ENCODE measurements at places on chromosomes 4 and X.

- no peak for DNase-seq
These were observed 401 bp upstream of the EDNRA start for GRCh38 chr4:147480502-147480890.

- DNase-seq: no peak
These were observed 83.2 kb upstream of the TBC1D9 start for GRCh38 chr4:140839406-140839805.

GRCh38 chrX:109533631-109534030 lies 3.0 kb upstream of the NXT2 start:
- DNase-seq: no peak

- no peak for DNase-seq
These were observed 248.6 kb upstream of the VEGFC start for GRCh38 chr4:177041356-177041755.

DNA sequence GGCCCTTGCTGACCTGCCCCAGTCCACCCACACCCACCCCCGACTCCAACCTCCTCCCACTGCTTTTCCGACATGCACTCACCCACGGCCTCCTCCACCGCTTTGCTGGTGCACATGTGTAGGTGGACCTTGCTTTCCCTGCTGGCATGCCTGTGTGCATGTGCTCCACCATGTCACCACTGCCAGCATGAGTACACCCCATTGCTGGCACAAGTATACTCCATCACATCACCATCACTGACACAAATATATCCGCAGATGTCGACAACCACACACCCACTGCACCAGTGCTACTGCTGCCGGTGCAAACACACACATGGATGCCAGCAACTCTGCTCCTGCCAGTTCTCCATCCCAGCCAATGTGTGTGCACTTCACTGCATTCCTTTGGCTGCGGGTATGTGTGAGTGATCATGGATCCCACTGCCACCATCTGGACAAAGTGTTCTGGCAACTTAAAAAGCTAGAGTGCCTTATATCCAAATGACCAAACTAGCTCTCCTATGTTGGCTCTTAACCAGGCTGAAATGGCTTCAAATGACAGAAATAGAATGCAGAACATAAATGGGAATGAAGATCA lies 1072.3 kb downstream of the RAPGEF2 start:
- DNase-seq: no peak

- no peak for DNase-seq
These were observed 507.9 kb downstream of the TECRL start for GRCh38 chr4:63901304-63901703.

- no peak for DNase-seq
These were observed 33.4 kb upstream of the FAM47B start for GRCh38 chrX:34909151-34909550.

DNA sequence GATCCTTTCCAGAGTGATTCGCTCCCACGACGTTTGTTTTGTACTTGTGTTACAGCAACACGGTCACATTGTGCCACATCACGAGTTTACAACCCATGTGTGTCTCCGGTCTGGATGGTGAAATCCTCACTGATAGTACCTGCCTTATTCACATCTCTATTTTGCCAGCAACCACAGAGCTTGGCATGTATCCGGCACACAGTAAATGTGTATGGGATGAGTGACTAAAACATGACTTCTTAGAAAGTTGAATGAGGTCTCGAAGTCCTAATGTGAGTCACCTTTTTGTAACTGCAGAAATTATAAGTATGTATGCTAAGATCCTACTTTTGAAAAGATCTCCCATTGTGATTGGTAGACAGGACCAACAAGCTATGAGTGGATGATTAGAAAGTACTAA lies 7.5 kb downstream of the STOX2 start:
- no peak for DNase-seq

DNA sequence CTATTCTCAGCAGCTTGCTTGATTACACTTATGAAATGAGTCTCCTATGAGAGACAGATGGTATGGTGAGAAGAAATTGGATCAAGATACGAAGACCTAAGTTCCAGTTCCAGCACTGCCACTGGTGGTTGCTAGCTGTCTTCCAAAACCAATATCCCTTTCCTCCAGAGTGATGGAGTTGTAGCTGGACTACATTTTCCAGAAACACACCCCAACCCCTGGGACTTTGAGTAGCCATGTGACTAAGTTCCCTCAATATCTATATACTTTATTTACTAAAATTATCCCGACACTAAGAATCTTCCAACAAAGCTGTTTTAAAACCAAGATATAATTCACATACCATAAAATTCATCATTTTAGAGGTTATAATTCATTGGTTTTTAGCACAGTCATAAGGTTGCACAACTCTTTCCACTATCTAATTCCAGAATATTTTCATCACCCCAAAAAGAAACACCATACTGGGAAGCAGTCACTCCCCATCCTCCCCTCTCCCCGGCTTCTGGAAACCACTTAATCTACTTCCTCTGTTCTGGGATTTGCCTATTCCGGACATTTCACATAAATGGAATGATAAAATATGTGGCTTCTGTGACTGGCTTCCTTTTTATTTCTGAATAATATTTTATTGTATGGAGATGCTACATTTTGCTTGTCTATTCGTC lies 118.0 kb downstream of the MANBA start:
- DNase-seq: no peak

DNA sequence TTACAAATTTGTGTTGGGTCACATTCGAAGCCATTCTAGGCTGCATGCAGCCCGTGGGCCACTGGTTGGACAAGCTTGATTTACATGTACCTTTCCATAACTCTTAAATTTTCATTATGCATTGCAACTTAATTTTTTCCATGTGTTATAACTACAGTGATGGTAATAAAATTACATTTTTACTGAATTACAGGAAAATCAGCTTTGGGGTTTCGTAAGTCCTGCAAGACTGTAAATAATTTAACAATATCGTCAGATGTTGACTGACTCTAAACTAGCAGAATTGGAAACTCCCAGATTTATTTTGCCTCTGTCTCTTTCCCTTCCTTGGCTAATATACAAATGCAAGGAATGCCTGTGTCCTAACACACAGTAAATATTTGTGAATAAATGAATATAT lies 88.0 kb upstream of the RAPGEF2 start:
- DNase-seq: no peak

- no peak for DNase-seq
These were observed 70.3 kb downstream of the ANXA10 start for GRCh38 chr4:168162604-168163003.

DNA sequence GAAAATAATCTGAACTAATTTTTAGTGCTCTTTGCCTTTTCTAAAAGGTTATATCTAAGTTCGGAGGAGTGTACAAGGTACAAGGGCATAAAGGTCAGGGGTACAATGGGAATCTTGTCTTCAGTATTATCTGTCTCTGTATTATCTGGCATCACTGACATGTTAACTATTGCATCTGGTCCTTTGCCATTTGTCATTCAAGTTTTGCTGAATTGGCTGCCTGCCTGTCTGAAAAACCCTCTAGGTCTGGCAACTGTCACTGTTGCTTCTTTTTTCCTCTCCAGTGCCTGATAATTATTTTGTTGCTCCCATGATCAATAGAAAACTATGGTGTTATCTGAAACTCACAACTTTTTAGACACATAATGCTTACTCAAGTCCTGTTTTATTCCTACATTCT lies 112.5 kb upstream of the STK26 start:
- DNase-seq: no peak

DNA sequence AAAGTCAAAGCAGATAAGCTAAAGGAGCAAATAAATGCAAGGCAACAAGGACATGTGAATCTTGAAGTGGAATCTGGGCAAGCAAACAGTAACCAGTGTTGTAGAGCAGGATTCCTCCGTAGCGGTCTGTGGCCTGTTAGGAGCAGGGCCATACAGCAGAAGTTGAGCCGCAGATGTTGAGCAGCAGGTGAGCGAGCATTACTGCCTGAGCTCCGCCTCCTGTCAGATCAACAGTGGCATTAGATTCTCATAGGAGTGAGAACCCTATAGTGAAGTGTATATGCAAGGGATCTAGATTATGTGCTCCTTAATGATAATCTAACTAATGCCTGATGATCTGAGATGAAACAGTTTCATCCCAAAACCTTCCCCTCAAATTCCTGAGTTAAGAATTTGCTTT lies 550.7 kb downstream of the ADGRL3 start:
- DNase-seq: no peak

- DNase-seq: no peak
These were observed 58.0 kb upstream of the EGFL6 start for GRCh38 chrX:13511241-13511943.

DNA sequence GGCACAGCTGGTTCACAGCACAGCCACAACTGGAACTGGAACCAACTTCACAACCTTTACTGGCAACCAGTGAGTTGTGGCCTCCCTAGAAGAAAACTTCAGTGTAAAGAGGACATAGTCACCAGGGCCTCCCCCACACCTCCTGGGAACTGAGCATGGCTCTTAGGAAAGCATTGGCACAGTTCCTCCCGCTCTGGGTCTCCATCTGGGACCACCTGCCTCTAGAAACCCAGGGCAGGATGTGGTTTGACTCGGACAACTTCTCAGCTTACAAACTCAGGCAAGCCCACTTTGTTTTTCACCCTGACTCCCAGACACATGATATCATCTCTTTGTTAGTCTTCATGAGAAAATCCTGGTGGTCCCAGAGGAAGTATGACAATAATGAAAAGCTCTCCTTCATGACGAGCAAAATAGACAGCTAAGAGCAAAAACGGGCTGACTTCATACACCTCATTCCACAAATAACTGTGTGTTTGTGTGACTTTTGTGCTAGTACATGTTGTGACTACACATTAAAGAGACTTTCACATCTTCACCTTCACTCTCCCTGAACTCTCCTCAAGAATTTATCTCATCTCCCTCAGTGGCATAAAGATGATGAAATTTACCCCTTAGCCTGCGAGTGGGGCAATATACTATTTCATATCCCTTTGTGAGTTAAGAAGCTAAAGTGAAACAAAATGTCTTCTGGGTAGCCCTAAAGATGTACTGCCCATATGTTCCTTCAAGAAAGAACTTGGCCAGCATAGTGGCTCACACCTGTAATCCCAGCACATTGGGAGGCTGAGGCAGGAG lies 75.4 kb downstream of the SH3KBP1 start:
- no peak for DNase-seq

DNA sequence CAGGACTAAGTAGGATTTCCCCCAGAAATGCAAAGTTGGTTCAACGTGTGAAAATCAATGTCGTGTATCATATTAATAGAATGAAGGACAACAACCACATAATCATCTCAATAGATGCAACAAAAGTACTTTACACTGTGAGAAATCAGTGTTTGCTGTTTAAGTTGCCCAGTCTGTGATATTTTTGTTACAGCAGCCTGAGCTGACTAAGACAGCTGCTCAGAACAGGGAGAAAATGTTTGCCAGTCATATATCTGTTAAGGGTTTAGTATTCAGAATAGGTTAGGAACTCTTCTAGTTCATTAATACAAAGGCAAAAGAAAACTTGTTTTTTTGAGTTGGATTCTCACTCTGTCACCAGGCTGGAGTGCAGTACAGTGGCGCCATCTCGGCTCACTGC lies 12.5 kb downstream of the MAEA start:
- no peak for DNase-seq

DNA sequence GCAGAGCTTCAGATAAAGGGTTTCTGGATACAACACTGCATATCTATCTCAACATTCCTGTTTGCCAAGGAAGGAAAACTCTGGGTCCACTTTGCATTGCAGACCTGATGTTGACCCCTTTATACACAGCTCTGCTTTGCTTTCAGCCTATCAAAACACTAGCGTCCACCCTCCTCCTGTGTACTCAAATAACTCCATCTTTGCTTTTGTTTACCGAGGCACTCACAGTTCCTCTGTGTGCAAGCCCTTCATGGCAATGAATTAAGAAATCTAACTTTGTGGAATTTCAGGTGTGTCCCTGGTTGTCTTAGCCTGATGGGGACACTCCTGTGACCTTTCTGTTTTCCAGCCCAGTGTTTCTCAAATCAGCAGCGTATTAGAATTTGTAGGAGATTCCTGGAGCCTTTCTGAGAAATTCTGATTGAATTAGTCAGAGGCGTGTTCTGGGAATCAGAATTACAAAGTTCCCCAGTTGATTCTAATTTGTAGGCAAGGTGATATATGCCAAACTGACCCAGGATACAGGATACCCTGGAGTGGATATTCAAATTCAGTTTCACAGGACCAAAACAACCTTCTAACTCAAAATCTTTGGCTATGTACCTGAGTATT lies 68.6 kb downstream of the DTHD1 start:
- DNase-seq: no peak

- no peak for DNase-seq
These were observed 114.4 kb downstream of the NAA11 start for GRCh38 chr4:79211490-79211889.

- no peak for DNase-seq
These were observed 79.2 kb downstream of the F11 start for GRCh38 chr4:186345184-186345583.

- no peak for DNase-seq
These were observed 77.7 kb downstream of the FAM13A start for GRCh38 chr4:88979276-88979675.

DNA sequence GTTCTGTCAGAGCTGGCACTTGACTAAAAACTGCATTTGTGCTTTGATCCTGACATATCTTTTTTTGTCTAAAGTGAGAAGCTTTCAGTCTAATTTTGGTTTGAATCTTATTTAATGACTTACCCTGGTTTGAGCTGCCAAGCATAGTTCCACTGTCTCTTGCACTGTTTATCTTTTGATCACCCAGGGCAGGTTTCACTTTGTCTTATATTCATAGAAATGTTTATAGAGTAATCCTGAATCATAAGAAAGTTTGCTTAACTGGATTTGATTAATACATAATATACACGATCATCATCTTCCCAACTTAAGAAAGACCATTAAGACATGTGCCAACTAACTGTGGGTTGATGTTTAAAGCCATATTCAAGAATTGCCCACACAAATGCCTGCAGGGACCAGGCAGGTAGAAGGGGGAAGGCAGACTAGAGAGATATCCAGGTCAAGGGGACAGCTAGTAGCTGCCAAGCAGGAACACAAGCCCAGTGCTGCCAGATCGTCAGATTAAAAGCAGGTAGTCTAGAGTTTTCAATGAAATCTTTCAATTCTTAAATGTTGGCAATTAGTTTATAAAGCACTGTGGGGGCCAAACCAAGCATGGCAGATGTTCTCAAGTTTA lies 1.9 kb downstream of the GK start:
- no peak for DNase-seq

DNA sequence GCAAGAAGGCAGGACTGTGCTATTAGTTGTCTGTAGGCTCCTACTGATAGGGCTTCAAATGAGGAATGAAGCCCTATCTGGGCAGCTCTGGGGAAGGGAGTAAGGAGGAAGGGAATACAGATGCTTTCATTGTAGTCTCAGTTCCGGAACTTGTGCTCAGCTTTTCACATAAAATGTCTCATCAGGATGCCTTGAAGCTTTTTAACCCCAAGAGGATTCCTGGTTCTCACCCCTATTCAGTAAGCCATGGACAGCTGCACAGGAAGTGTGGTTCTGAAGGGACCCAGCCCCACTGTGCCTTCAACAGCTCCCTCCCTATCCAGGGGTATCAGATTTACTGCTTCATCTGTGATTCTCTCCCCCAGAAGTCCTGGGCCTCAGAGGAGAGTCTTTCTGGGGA lies 5.0 kb downstream of the ARMCX5 start:
- DNase-seq: no peak
